ENCODE measurements at places on chromosomes 4 and X.

- no peak for DNase-seq
Measured at GRCh38 chrX:6946168-6946567, 201.3 kb upstream of the STS start.

GRCh38 chr4:39045827-39046221 lies 13.6 kb upstream of the TMEM156 start:
- no peak for DNase-seq

DNA sequence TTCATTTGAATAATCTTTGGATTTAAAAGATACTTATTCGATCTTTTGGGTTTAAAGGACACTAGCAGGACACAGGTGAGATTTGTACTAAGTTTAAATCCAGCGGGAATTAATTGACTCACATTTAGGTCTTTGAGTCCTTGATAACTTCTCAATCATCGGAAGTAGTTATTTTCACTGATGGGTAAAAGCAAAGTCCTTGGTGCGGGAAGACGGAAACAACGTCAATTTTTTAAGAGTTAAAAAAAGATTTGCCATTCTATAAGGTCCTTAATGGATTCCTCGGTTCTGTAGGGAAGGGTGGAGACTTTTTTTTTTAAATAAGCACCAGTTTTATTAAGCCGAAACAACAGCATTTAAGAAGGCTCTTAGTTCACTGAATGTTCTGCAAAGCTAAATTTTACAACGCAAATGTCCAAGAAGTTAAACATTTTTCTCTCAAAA lies 2.9 kb downstream of the TMSB4X start:
- no peak for DNase-seq

- no peak for DNase-seq
Measured at GRCh38 chr4:184573701-184574100, 75.5 kb downstream of the CASP3 start.

DNA sequence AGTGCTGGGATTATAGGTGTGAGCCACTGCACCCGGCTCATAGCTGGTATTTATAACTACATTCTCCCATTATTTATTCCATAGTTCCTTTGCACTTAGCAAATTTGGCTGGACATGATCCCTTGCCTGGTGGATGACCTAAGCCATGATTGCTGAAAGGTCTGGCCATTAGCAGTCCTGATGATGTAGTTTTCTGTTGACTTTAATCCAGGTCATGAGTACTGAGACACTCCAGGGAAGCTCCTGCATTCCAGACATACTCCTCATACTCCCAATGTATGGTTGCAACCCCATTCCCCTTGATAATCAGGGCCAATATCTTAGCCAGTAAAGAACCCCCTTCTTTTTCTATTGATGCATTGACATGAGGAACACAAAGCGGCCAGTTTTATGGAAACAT lies 24.4 kb upstream of the MGST2 start:
- no peak for DNase-seq
